Peyer's patch (tissue), 4 donors: ENCODE measurements at places on chromosomes 7 and 10.

GRCh38 chr7:96089511-96089910 lies 232.4 kb downstream of the SLC25A13 start:
- DNase-seq, result no peak

DNA sequence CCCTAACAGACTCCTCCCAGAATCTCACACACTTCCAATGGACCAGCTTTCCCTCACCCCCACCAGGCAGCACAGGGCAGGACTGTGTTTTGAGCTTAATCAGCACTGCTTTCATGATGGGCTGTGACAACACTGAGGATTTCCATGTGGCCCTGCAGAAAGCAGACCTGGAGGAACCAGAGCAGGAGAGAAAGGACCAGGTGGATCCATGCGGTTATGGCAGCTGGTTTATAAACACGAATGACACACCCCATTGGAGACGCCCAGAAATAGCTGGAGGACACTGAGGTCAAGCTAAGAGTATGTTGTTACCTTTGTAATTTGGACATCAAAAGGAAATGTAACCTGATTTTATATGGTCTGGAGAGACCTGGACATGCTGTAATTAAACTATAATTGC lies 31.7 kb upstream of the HERPUD2 start:
- no peak for DNase-seq

- DNase-seq, result no peak
Measured at GRCh38 chr7:123823898-123824753, 20.8 kb upstream of the HYAL4 start.

GRCh38 chr7:79176859-79177477 lies 276.5 kb downstream of the MAGI2 start:
- DNase-seq, result no peak

- DNase-seq, result no peak
Measured at GRCh38 chr10:84087202-84087601, 52.1 kb upstream of the GHITM start.

GRCh38 chr7:154178895-154179294 lies 126.7 kb downstream of the DPP6 start:
- DNase-seq, result no peak

GRCh38 chr7:101140746-101141382 lies 13.4 kb upstream of the AP1S1 start:
- no peak for DNase-seq

- DNase-seq, result peak; percentile 86
Measured at GRCh38 chr10:133324198-133324792, 12.4 kb downstream of the CALY start.

DNA sequence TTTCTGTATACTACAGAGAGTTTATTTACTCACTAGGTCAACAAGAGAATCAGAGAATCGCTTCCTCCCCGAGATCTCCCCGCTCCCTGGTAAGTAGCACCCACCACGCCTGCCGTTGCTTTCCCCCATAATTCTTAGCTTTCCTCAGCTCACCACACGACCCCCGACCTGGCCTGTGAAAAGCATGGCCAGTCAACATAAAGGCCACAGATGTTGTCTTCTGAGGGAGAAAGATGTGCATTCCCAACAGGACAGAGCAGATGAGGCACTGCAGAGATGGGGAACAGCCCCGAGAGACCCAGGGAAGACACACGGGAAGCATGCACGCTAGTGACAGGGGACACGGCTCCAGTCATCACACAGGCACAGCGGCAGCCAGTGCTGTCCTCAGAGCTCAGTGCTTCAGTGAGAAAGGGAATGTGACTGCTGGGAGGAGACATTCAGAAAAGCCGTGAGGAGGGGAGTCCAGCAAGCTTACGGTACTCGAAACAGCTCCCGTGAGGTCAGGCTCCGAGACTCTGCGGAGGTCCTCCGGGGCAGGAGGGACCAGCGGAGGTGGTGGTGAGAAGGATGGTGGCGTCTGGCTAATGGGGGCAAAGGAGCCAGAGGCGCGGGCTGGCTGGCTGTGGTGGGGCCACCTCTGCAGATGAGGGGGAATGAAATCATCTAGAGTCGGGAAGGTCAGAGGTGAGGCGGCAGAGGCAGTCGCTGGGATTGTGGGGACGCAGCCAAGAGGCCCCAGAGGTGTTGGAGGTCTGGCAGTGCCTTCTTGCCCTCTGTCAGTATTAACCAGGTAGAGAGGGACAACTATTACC lies 123.4 kb upstream of the PDLIM1 start:
- no peak for DNase-seq

GRCh38 chr10:122659651-122660050 lies 40.0 kb downstream of the C10orf120 start:
- no peak for DNase-seq

- no peak for DNase-seq
Measured at GRCh38 chr10:104446151-104446550, 92.5 kb downstream of the CFAP58 start.

GRCh38 chr10:31118556-31118955 lies 86.9 kb upstream of the ZNF438 start:
- no peak for DNase-seq

- peak; percentile 84 for DNase-seq
Measured at GRCh38 chr10:24901686-24902399, 50.6 kb downstream of the PRTFDC1 start.

DNA sequence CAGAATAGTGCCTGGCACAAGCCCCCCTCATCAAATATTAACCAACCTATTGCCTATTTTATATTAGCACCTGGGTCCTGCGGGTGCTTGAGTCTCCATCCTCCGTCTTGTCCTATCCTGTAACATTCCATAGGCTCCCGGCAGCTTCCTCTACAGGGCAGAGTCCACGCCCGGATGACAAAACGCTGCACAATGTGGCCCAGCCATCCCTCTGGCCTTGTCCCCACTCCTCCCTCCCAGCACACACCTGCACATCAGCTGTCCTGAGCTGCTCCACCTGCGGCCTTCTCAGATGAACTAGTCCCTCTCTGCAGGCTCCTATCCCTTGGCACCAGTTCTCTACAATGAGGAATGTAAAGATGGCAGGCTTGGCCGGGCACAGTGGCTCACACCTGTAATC lies 153.5 kb upstream of the PDE1C start:
- DNase-seq, result no peak

GRCh38 chr10:427761-428519 lies 261.5 kb downstream of the DIP2C start:
- no peak for DNase-seq

- no peak for DNase-seq
Measured at GRCh38 chr7:129550693-129551360, 48.5 kb downstream of the SMKR1 start.

DNA sequence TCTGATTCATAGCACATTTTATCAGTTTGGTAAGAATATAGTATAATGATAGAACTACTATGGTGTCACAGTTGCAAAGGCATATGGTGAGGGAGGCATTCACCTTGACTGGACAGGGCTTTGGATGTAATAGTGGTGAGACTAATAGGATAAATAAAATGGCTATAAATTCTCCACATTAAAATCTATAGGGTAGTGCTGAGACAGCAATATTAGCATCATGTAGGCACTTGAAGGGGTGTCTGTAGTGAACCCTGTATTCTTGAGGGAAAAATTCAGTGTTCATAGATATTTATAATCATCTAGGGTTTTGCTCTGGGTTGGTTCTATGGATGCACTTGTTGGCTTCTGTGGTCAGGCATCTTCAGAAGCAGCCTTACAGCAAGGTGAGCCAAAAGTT lies 59.3 kb upstream of the ICA1 start:
- DNase-seq, result no peak

DNA sequence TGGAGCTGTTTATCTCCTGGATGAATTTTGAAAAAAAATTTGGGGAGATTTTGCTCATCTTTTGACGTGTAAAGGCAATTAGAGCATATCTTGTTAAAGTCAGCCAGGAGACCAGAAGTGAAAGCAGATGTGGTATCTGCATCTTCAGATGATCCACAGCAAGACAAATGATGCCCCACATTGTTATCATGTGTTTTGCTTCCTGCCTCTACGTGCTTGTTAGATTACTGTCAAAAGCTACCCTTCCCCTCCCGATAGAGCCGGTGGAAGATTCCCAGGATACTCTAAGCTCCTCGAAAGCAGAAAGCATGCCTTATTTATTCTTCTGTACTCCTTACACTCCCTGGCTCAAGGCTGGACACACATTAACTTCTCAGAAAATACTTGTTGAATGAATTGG lies 12.9 kb downstream of the COL17A1 start:
- no peak for DNase-seq

DNA sequence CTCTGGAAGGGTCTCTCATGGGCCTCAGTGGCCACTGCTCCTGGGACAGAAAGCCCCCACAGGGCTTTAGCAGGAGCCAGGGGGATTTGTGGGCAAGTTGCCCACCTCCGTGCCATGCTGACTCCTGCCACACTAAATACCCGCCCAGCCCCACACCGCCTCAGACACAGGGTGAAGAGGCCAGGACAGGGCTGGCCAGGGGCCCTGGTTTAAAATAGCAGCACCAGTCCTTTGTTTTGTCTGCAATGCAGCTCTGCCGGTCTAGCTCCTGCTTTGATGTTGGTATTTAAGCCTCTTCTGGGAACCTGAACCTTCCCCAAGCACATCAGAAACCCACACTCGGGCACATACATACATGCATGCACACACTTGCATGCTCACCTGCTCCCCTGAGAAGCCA lies 14.4 kb upstream of the TNRC18 start:
- no peak for DNase-seq

- DNase-seq, result no peak
Measured at GRCh38 chr10:29023678-29024077, 265.2 kb upstream of the LYZL1 start.
